ENCODE measurements at places on chromosomes 12 and 14.
A peak's percentile ranks its signal among the peaks of the same experiment; 100 is the strongest.

DNA sequence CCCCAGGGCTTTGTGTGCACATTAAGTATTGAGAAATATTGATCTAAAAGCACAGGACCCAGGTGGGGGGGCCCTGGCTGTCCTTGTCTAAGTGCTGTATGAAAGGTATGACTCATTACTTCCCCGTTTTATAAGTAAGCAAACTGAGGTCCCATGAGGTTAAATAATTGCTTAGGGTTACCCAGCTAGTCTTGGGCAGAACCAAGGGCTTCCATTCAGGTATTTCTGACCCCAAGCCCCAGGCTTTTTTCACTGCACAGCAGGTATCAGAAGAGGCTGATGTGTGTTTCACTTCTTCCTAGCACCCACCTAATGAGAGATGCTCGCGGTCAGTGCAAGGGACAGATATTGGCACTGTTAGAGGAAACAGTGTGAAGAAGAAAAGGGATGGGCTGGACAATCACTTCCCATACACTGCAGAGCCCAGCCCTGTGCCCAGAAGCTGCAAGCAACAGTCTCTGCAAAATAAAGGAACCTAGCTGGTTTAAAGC, 4.7 kb upstream of the TC2N start:
- DNase-seq, result no peak

- DNase-seq, result no peak
These were observed 305.3 kb upstream of the DDHD1 start for GRCh38 chr14:53458368-53458814.

DNA sequence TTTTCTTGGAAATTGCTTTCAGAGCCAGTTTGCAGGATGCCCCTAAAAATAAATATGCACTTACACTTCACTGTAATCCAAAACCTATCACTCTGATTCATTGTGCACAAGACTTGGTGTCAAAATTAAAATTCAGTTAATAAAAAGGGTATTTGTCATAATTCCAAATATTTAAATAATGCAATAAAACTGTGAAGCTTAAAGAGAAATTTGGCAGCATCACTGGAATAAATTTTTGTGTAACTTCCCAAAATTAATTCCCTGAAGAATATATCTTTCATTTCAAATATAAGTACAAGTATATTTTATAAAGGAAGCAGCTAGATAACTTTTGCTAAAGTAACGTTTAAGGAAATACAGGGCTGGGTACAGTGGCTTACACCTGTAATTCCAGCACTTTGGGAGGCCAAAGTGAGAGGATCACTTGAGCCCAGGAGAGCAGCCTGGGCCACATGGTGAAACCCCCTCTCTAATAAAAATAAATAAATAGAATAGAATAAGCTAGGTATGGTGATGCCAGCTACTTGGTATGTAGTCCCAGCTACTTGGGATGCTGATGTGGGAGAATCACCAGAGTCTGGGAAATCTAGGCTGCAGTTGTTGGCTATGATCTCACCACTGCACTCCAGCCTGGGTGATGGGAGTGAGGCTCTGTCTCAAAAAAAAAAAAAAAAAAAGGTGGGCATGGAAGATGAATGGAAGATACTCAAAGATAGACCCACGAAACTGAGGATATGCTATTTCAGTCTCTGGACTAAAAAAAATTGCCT, 233.8 kb downstream of the FBXL14 start:
- no peak for DNase-seq

DNA sequence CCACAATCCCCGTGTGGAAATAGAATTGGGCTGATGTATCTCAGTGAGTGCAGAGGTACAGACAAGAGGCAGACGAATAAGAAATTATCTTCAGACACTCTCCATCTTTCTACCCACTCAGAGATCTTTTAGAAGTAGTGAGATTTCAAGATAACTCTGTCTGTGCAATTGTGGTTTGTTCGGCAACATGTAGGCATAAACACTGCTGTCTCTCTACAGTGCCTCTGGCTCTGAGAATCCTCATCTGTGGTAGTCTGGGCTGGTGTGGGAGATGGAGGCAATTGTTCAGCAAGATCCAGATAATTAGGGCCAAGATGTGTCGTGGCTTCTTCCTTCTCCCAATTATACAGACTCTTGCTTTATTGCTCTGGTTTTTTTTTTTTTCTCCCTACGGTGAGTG, 3.1 kb downstream of the HOXC13 start:
- no peak for DNase-seq

- DNase-seq, result no peak
These were observed 99.2 kb downstream of the PPP2R5E start for GRCh38 chr14:63443988-63444387.

DNA sequence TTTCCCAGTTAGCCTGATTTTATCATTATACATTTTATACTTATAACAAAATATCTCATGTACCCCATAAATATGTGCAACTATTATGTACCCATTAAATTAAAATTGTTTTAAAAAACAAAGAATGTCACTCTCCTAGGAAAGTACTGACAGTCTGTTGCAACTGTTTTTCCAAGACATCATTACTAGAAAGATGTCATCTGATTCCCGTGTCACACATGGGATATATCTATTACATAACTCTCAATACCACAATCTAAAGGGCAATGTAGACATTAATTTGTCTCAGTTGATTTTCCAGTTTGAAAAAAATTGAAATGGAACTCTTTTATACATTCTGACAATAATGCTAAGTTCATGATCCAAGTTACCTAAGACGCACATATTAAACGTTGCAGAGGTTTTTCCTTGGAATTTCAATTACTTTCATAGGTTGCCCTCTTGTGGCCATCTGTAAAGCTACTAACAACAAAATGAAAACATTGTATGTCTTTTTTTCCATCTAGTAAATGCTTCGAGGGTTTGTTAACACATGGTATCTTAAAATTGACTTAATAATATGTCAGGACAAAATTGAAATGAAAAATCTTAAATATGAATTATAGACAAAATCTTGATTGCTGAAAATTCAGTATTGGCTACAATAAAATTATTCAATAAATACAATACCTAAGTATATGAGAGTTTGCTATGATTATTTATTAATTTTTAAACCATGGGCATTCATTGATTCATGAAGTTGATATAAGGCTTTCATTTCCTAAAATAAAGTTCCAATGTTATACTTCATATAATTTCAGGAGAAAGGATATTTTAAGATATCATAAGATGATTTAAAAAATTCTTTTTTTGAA, 131.6 kb downstream of the PPFIA2 start:
- no peak for DNase-seq

GRCh38 chr14:87407344-87407743, 585.6 kb downstream of the GALC start:
- DNase-seq, result no peak

GRCh38 chr14:66069036-66069435, 417.1 kb upstream of the CCDC196 start:
- no peak for DNase-seq

GRCh38 chr14:50830932-50831725, at the start of gene NIN:
Gene NIN (minus strand): TSS chr14:50831162. CDS start chr14:50822056, 9,106 bp downstream.
- peak; percentile 55 for DNase-seq

DNA sequence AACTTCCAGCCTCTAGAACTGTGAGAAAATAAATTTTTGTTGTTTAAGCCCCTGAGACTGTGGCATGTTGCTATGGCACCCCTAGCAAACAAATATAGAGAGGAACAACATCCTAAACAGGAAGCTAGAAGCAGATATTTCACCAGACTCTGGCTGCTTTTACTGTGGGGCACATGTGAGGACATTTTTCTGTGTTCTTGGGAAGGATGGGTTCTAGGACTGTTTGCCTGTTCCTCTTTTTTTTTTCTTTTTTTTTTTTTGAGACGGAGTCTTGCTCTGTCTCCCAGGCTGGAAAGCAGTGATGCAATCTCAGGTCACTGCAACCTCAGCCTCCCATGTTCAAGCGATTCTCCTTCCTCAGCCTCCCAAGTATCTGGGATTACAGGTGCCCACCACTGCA, 4.2 kb upstream of the HRK start:
- DNase-seq, result no peak
